ENCODE measurements at places on chromosomes 1 and 21. TPM values are rescaled to one million over a fixed set of nuclear protein-coding genes. Genes with fewer than 3 reads are reported as not detected.

HYI gene
- 12.1 TPM for total RNA-seq

DNA sequence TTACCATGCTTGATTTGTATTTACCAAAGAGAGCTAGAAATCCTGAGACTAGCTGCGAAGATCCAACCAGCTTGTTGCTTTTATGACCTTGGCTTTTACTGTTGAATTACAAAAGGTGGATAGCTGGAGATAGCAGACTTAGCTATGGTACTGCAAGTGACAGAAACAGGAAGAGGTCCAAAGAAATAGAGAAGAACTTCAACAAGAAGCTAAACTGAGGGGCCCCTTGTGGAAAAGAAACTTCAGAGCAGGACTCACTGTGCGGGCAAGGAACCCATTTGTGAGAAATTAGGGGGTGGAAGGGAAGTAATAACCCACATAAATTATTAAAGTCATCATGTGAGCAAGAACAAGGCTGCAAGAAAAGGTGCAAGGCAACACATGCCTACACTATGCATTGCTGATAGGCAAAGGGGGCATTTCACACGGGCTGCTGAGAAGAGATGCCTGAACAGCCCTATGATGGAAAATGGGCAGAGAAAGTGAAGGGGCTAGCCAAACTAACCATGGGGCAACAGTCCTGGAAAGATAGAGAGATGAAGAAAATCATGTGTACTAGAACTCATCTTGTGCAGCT is 116.6 kb upstream of the PRDX6 start:
- no peak for DNase-seq

OR2T35 gene
- total RNA-seq = not detected

- DNase-seq = no peak
Measured at GRCh38 chr1:32897082-32898049, 3.8 kb downstream of the TMEM54 start.

LRRC38 gene
- not detected for total RNA-seq

Measured in MG63 (cell line).